G401 (cell line): ENCODE measurements at places on chromosomes 5 and 9.

DNA sequence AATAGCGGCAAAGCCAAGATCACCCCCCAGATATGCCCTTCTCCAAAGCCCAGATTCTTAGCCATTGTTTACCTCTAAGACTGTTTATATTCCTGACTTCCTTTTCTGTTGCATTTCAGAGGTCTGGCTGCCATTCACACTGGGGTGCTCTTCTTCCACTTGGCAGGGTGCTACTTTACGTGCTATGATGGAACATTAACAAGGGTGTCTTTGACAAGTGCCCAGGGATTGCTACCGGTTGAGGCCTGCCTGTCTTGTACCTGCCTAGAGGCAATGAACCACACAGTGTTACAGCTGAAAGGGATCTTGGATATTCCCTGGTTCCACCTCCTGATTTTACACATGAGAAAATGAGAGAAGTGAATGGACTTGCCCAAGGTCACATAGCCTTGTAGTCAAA, 352.1 kb upstream of the KIF2A start:
- DNase-seq, result no peak

- DNase-seq, result no peak
Measured at GRCh38 chr5:154206311-154206710, 15.8 kb downstream of the GALNT10 start.

DNA sequence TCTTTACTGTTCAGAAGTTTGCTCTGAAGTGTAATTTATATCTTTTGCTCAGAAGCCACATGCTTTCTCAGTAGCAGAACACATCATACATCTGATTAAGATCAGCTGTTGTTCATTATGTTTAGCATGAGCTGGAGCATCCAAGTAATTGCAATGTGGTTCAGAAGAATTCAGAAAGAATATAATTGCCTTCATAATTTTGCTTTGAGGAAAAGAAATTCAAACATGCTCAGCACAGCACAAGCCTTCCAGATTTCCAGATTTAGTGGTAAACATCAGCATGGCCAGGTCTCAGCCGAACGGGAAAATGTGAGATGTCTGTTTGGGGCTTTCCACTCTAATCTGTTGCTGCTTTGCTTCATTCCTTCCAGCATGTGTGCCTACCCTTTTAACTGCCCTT, 65.9 kb downstream of the ITGA1 start:
- no peak for DNase-seq

GRCh38 chr5:22651355-22651754, 201.8 kb downstream of the CDH12 start:
- DNase-seq, result no peak

DNA sequence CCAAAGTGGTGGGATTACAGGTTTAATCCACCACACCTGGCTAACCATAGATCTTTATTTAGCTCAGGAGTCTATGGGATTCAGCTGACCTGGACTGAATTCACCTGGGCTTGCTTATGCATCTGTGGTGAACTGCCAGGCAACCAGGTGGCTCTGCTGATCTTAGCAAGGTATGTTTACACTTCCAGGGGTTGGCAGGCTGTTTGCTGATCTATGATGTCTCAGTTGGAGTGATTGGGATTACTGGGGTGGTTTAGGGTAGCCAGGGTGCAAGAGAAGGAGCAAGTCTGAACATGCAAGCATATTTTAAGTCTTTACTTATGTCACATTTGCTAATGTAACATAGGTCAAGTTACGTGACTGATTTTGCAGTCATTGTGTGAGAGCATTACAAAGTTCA, 63.6 kb upstream of the JAK2 start:
- DNase-seq, result no peak

GRCh38 chr5:60687927-60688720, 11.8 kb downstream of the DEPDC1B start:
- peak; percentile 20 for DNase-seq

DNA sequence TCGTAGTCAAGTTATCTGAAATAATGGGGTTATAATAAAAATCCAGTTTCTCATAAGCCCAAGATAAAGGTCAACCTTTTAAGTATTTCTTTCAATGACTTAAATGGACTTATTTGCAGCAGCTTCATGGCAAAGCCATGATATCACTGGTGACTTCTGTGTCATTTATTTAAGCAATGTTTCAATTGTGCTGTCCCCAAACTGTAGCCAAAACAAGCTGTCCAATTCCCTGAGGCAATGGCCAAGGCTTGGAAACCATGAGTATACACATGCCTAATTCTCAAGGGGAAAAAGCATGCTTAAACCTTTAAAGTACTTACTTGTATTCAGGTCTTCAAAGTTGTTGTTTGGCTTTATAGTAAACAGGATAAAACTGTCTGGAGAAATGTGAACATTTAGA, 376.4 kb upstream of the TNC start:
- DNase-seq, result no peak

DNA sequence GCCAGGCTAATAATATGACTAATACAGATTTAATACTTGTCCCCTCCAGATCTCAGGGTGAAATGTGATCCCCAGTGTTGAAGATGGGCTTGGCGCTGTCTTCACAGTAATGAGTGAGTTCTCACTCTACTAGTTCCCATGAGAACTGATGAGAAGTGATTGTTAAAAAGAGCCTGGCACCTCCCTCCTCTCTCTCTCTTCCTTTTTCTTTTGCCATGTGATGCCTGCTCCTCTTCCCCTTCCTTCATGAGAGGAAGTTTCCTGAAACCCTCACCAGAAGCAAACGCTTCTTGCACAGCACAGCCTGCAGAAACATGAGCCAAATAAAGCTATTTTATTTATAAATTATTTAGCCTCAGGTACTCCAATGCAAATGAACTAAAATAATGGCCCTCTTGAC, 55.2 kb downstream of the GLDC start:
- no peak for DNase-seq

GRCh38 chr5:132760601-132761317, 13.5 kb downstream of the CCNI2 start:
- DNase-seq, result no peak

DNA sequence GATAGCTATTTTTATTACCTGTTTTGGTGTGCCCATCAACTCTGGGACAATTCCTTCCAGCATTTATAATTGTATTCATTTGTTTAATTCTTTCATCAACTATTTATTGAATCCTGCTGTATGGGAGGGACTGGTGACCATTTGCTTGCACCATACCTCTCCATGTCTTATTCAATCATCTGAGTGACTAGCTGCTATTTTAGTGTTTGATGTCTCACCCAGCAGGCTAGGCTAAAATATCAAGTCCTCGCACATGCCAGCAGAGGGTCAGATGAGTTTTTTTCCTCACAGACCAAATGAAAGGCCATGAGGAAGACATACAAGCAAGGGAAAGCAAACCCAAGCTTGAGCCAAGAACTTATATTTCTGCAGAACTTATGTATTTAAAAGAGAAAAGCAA, 63.9 kb downstream of the CETN3 start:
- DNase-seq, result no peak

DNA sequence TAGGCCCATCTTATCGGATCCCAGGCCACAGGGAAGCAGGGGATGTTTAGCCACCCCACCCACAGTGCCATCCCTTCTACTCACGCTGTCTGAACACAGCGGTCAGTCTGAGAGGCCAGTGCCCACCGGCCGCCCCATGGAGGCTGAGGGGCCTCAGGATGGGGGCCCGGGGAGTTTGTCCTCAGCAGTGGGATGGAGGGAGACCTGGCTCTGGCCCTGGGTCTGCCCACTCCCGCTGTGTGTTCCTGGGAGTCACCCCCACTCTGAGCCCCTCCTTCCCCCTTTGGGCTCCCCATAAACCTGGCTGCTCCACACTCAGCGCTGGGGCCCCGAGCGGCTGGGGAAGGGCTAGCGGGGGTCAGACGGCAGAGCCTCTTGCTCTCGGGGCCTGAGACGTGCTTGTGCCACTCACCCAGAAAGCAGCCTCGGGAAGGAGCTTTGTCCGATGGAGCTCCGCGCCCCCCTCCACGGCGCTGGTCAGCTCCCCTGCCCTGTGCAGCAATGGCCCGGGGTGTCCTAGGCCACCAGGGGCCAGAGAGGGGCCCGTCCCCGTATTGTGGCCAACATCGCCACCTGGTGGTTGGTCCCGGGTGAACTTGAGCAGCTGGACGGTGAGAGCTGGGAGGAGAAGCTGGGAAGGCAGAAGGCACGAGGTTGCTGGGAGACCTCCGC, 10.9 kb upstream of the LAMC3 start:
- DNase-seq, result peak; percentile 31

- no peak for DNase-seq
Measured at GRCh38 chr9:123523001-123523400, 167.0 kb downstream of the CRB2 start.

GRCh38 chr9:4433379-4433778, 56.9 kb upstream of the SLC1A1 start:
- DNase-seq, result no peak

- no peak for DNase-seq
Measured at GRCh38 chr9:137030006-137030405, 1.9 kb downstream of the FUT7 start.

DNA sequence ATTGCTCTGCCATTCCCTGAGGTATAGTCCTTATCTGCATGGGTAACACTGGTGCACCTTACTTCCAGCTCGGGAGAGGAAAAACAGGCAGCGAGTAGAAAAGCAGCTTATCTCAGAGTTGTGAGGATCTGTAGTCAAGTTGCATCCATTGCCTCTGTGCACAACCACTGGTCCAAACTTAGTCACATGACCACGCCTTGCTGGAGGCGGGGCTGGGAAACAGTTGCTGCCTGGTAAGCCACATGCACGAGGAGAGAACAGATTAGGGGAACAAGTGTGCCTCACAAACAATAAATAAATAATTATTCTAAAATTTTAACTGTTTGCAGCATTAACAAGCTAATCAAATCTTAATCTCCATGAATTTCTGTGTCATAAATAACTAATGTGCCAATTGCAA, 18.6 kb downstream of the ZNF622 start:
- no peak for DNase-seq

- no peak for DNase-seq
Measured at GRCh38 chr5:133294380-133294779, 242.6 kb downstream of the HSPA4 start.

- no peak for DNase-seq
Measured at GRCh38 chr9:33341182-33341581, 50.9 kb downstream of the NFX1 start.

DNA sequence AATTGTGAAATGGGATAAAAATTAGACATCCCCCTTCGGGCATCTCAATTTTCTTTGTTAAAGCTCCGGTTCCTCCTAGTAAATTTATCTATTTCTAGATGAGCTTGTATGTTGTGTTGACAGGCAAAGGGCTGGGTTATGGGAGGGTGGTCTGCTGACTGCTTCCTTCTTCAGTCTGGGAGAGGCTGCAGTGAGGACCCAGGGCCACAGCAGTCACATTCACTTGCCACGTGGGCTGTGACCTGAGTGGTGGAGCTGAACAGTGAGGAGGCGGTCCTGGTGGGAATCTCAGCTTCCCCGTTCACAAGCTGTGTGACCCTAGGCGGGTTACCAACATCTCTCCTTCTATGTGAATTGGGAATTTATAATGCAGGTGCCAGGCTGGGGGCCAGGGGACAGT, 57.5 kb upstream of the RXRA start:
- DNase-seq, result no peak

GRCh38 chr9:22053178-22053577, 44.1 kb upstream of the CDKN2B start:
- no peak for DNase-seq

GRCh38 chr5:153881687-153882086, 157.0 kb downstream of the FAM114A2 start:
- no peak for DNase-seq

GRCh38 chr5:176870110-176870591, 29.0 kb downstream of the HK3 start:
- DNase-seq, result peak; percentile 79

GRCh38 chr9:137751616-137752015, 126.0 kb upstream of the CACNA1B start:
- DNase-seq, result no peak

DNA sequence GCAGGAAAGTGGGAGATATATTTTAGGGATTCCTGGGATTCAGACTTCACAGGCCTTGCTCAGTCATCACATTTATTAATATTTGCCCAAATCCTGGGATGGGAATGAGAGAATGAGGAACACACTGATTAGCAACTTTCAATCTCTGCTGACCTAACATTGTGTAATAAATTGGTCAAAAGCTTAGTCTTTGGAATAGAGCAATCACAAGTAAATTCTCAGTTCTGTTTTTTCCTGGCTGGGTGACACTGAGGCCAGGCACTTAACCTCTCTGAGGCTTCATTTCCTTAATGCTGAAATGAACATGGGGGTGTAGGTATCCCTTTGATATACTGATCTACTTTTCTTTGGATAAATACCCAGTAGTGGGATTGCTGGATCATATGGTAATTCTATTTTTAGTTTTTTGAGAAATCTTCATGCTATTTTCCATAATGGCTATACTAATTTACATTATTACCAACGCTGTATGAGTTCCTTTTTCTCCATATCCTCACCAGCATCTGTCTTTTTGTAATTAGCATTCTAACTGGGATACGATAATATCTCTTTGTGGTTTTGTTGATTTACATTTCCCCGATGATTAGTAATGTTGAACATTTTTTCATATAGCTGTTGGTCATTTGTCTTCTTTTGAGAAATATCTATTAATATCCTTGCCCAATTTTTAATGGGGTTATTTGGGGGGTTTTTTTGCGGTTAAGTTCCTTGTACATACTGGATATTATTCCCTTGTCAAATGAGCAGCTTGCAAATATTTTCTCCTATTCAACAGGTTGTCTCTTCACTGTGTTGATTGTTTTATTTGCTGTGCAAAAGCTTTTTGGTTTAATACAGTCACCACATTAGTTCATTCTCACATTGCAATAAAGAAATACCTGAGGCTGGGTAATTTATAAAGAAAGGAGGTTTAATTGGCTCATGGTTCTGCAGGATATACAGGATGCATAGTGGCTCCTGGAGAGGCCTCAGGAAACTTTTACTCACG, 36.8 kb upstream of the NIPBL start:
- DNase-seq, result no peak

DNA sequence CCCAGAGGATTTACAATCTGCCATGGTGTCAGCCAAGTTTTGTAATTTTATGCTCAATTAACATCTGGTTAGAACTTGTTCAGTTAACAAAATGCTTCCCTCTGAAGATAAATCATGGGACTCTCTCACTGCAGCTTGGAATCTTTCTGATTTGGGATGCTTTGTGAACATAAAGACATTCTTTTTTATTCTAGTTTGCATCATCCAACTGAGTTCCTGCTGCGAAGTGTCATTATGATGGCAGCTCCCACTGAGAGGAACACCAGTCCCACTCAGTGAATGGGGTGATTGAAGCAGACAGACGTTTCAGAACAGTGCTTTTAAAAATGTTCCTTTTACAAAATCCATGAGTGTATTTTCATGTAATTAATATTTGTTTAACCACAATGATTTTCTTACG, 863.8 kb downstream of the TLE4 start:
- peak; percentile 27 for DNase-seq
